ENCODE measurements at places on chromosomes 11 and 22.

GRCh38 chr11:124078591-124078990, 36.7 kb upstream of the VWA5A start:
- no peak for DNase-seq

- DNase-seq: no peak
Observed at GRCh38 chr22:49660321-49660720, 167.4 kb downstream of the BRD1 start.

GRCh38 chr11:65121447-65121864, 478 bp downstream of the FAU start:
- no peak for DNase-seq

DNA sequence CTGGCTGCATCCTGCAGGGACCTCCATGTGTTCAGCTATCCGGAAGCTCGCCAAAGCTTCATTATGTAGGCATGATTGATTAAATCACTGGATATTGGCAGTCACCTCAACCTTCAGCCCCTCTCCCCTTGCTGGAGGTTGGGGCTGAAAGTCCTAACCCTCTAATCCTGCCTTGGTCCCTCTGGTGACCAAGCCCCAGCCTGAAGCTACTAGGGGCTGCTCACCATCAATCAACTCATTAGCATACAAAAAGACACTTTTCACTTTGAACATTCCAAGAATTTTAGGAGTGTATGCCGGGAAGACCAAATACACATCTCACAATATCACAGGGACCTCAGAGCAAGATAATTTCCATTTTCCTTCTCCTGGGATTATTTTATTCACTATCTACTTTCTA, 38.8 kb upstream of the TPBGL start:
- no peak for DNase-seq

DNA sequence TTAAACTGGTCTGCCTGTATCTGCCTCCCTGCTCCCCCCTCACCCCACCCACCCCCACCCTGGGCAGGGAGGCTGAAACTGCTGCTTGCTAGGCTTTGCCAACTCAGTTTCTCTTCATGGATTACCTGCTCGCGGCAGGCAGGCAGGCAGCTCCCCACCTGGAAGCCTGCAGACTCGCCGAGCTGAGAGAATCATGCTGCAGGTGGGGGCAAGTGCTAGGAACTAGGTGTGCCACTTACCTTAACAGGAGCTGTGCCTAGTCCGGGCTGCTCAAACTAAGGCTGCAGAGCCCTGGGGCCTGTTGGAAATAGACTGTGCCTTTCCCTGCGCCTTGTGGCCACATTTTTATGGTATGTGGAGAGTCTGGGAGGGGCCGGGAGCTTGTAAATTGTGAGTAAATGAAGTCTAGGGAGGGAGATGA, 30.3 kb downstream of the MARK2 start:
- no peak for DNase-seq

GRCh38 chr11:64677441-64678023, 45.5 kb downstream of the NRXN2 start:
- DNase-seq: no peak

DNA sequence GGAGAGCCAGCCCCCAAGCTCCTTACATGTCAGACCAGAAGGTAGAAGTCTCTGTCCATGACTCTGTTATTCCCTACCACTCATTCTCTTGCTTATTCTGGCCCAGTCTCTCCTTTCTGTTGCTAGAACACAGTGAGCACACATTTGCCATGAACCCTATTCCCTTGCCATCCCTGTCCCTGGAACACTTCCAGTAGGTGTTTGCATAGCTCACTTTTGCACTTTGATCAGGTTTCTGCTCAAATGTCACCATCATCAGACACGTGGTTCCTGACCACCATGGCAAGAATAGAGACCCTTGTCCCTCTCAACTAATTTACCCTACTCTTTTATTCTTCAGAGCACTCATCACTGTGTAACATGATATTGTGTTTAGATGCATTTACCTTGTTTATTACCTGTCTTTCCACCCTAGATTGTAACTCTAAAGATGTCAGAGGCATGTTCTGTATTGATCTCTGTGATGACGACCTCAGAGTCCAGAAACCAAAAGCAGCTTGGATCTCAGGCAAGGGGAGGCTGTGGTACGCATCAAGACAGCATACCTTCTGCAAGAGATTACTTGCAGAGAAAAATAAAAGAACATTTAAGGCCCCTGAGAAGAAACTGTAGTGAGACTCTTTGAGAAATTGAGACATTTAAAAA, 606.4 kb downstream of the OPCML start:
- no peak for DNase-seq

DNA sequence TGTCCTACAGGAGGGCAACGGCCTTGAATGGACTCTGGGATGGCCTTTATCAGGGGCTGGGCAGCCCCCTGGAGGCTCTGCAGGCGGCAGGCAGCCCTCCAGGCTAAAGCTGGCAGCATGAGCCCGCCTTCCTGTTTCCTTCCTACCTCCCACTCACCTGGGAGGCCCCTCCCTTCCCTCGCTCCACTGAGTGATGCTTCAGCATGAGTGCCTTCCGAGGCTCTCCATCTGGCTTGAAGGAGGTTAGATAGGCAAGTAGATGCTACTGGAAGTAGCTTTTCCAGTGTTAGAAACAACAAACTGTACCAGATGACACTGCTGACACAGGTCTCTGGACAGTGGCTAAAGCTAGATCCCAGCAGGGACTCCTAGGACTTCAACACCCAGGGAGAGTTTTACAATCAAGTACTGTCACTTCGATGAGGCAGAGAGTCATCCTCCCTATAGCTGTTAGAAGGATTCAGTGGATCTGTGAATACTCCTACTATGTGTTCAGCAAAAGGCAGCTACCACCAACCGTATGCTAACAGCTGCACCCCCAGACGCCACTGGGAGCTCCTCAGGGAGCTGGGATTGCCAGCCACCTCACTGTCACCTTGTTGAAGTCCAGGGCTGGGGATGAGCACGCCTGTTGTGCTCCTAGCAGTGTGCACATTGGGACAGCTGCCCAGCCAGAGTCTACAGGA, 4.1 kb upstream of the SLC25A1 start:
- no peak for DNase-seq

- no peak for DNase-seq
Observed at GRCh38 chr11:6458352-6459098, 15.2 kb downstream of the TRIM3 start.

DNA sequence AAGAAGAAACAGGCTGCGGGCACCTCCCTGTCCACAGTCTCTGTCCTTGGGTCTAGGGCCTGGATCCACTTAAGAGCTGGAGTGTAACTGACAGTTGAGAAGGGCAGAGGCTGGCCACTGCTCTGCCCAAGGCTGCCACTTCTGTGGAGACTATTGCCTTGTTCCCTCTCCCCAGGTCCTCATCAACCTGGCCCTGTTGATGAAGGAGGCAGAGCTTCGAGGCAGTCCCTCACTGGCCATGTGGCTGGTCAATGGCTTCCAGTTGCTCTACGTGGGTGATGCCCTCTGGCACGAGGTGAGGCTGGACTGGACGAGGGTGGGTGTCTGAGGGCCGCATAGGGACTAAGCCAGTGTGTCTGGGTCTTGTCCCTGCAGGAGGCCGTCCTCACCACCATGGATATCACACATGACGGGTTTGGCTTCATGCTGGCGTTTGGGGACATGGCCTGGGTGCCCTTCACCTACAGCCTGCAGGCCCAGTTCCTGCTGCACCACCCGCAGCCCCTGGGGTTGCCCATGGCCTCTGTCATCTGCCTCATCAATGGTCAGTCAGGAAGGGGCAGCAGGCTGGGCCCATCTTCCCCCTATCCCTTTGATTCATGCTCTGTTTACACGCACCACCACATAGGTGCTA, 2.8 kb downstream of the ZNHIT2 start:
- no peak for DNase-seq

GRCh38 chr11:709109-709997, 3.3 kb downstream of the EPS8L2 start:
- DNase-seq: no peak

Measured in HCT116 (cell line).